CD4-positive, alpha-beta T cell (primary cell): ENCODE measurements at places on chromosomes 12 and 14.

GRCh38 chr12:16474801-16475200 lies 127.4 kb downstream of the MGST1 start:
- no peak for DNase-seq

- no peak for DNase-seq
Observed at GRCh38 chr12:119385659-119386058, 51.1 kb downstream of the CCDC60 start.

DNA sequence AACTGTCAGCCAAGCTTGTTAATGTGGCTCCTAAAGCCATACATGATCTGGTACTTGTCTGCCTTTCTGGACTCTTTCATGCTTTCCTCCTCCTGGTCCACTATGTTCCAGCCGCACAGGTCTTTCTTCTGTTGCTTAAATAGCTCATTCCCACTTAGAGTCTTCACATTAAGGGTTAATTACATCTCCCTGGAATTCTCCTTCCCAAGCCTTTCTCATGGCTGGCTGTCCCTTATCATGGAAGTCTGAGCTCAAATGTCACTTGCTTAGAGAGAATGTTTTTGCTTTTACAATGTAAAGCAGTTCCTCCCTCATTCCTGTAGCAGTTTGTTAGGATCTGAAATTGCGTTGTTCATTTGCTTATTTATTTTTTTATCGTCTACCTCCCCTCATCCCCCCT lies 199.6 kb downstream of the TRHDE start:
- DNase-seq, result no peak

- DNase-seq, result no peak
Observed at GRCh38 chr14:65080960-65081747, 21.2 kb downstream of the MAX start.

DNA sequence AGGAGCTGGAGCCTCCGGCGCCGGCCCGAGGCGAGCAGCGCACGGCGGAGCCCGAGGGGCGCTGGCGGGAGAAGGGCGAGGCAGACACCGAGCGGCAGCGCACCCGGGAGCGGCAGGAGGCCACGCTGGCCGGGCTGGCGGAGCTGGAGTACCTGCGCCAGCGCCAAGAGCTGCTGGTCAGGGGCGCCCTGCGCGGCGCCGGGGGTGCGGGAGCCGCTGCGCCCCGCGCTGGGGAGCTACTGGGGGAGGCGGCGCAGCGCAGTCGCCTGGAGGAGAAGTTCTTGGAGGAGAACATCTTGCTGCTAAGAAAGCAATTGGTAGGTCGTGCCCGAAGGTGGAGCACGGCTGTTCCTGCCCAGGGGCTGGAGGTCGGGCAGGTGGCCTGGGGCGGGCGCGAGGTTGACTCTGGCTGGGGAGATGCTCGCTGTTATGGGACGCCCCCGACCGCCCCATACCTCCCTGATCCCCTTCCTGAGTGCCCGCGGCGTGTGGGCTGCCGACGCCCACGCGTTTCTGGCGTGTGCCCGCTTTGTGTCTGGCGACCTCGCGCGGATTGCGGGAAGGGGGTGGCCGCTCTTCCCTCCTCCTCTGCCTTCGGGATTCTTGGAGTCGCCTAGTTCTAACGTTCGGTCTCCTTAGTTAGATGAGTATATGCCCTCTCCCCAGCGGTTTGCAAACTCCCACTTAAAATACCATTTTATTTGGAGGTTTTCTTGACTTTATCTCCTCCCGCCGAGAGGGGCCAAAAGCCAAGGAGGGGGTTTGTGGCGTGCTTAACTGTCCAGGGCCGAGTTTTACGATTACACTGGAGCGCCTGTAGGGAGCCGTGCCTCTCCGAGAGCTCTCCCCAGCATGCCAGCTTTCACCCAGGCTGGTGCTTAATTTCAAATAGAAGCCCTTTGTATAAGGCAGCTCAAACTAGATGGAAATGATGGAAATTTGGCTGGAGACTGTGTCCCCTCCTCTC lies 752 bp downstream of the DACT1 start:
- peak; percentile 7 for DNase-seq

DNA sequence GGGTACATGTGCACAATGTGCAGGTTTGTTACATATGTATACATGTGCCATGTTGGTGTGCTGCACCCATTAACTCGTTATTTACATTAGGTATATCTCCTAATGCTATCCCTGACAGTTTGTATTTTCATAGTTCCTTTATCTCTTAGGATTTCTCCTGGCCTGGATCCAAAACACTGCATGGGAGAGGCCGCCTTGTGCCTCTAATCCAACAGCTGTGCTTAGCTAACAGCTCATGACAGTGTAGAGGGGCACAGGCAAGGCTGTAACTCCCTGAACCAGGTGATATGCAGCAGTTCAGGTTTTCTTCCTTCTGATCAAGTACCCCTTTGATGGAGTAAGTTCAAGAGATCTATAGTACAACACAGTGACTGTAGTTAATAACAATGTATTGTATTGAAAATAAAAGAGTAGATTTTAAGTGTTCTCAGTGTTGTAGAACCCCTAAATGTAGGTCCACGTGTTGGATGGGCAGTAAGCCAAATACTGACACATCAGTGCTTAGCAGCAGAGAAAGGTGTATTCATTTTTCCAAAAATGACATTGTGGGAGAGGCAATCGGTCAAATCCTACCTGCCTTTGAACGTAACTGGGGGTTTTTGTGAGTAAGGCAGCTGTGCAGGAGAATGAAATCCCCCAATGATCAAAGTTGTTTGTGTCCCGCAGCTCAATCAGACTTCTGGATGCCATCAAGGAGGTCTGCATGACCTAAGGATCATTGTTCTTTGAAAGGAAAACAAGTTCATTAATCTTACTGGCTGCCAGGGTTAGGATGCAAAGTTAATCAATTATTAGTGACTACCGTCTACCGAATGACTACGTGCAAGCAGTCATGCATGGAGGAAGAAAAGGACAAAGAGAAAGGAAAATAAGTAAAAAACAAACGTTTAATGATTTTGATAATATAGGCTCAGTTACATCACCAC lies 89.3 kb upstream of the FGD4 start:
- DNase-seq, result no peak

DNA sequence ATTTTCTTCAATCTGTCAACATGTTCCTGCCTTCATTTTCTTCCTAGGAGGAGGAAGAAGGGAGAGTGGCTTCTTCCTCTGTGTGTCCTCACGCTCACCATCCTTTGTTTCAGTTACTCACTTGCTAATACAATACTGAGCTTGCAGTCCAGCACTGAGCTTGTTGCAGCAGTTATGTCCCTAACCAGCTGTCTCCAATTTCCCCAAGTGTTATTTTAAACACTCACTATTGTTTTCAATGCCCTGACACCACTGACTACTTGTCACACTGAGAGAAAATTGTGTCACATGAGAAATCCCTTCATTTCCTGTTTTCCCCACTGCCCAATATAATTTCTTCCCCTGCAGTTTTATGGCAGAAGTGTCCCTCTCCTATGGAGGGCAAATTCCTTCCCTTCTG lies 53.4 kb downstream of the HSD17B6 start:
- DNase-seq, result no peak

DNA sequence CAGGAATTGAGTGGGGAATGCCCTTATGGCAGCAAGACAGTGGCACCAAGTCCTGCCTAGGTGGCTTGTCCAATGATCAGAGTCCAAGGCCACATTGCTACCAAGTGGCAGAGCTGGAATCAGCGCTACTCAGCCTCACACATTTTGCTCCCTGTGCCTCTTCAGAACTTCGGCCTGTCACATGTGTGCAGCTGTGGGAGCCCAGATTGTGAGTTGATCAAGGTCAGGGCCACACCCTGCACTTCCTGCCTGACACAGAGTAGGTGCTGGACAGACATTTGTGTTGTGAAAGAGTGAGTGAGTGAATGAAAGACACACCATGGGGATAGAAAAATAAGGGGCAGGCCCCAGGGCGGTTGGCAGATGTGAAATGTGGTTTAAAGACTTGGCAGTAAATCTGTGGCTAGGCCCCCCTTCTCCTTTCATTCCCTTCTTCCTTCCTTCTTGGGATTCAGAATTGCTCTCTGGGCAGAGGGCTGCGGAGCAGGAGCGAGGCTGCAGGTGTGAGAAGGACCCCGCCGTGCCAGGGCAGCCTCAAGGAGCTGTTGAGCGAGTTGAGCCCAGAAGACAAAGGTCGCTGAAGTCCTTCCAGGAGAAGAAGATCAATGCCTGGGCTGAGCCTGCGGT lies 83.5 kb downstream of the SLC25A47 start:
- peak; percentile 7 for DNase-seq

- DNase-seq, result no peak
Observed at GRCh38 chr14:82394916-82395315, 861.3 kb upstream of the SEL1L start.

- no peak for DNase-seq
Observed at GRCh38 chr14:34259996-34260395, 202.0 kb downstream of the SPTSSA start.

DNA sequence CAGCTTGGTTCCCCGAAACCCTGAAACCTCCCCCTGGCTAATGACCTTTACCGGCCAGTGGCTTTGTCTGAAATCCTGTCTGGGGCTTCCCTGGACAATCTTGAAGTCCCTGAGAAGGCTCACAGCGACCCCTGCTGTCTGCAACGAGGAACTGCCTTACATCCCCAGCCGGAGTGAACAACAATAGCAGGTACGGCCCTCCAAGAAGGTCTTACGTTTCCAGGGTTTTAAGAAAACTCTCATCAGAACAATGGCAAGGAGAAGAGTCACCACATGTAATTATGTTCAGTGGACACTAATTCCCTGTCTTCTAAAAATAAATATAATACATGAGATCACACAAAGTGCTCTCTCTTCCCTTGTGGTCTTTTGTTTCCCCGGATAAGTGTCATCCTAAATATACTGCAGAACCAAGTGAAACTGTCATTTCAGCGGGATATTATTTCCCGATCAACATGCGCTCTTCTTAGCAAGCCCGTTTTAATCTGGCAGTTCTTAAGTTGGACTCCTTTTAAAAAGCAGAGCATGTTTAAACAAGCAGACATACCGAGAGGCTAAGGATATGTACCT lies 53.3 kb downstream of the RBM19 start:
- DNase-seq, result peak; percentile 33

DNA sequence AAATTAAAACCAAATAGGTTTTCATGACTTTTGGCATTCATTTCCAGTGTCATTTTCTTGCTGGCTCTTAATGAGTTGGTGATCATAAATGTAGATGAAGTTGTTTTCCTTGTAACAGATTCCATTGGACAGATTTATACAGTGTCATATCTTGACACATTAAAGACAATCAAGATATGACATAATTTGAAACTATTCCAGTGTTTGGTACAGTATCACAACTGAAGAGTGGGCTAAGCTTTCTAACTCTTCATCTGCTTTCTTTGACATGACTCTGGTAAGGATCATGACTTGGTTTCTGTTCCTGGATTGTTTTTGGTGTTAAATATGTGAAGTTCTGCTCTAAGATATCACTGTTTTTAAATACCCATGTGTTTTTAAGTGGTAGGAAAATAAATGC lies 289.6 kb downstream of the NAV3 start:
- no peak for DNase-seq

GRCh38 chr12:120167529-120168095 lies 26.9 kb downstream of the GCN1 start:
- no peak for DNase-seq

DNA sequence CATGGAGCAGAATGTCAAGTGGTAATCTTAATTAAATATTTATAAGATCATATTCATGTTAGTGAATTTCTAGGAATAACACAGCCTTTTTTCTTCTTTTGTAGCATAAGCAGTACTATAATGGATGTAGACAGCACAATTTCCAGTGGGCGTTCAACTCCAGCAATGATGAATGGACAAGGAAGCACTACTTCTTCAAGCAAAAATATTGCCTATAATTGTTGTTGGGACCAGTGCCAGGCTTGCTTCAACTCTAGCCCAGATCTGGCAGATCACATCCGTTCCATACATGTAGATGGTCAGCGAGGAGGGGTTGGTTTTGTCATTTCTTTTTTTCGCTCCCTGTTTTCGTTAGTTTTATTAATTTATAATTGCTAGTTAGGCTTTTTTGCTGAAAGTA lies 23.1 kb downstream of the AEBP2 start:
- no peak for DNase-seq

GRCh38 chr14:99806836-99807235 lies 13.6 kb downstream of the EML1 start:
- no peak for DNase-seq

DNA sequence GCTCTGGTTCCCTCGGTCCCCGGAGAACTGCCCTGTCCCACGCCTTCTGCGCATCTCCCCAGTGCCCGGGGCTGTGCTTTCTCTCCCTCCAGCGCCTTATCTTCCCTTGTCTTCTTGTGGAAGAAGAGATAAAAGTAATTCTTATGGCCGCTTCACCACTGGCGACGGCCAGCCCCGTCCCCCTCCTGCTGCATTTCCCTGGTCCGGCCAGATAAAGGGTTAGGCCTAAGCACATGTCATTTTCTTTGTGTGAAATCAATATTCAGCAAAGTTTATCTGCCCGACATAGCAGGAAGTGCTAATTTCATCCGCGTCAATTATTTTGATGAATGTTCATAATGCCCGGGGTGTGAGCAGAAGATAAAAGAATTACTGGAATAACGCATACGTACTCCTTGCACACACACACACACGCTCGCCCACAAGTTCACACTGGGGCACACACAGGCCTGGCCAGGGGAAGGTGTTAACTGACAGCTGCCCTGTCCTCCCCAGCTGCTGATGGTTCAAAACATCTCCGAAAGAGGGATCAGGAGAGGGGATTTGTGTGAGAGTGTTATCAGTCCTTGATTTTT lies 177.7 kb upstream of the LHX5 start:
- DNase-seq, result no peak

GRCh38 chr12:642633-643474 lies 20.4 kb downstream of the NINJ2 start:
- DNase-seq, result peak; percentile 88

DNA sequence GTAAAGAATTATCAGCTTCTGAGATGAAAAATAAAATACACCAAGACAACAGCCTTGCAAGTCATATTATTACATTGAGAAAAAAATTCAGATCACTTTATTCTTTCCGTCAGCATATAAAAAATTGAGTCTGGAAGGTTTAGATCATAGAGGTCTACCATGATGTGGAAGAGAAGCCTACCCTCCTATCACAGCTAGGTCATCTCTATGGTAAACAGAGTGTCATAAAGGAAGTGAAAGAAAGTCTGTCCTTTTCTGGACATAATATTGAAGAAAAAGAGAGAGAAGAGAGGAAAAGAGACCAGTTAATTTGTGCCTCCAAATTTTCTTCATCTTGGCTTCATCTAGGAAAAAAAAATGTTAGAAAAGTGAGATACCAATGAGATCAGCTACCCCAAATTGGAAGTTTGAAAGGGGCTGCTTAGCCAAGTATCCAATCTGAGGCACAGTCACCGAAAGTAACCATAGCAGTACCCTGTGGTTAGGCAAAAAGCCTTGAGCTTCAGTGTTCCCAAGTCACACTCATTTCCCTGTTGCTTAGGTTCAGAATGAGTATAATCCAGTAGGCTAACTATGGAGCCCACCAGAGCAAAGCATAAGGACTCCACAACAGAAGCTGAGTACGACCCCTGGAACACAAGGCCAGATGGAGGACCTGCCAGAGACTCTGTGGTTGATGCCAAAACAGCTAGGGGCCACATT lies 38.1 kb downstream of the DUSP6 start:
- DNase-seq, result no peak

DNA sequence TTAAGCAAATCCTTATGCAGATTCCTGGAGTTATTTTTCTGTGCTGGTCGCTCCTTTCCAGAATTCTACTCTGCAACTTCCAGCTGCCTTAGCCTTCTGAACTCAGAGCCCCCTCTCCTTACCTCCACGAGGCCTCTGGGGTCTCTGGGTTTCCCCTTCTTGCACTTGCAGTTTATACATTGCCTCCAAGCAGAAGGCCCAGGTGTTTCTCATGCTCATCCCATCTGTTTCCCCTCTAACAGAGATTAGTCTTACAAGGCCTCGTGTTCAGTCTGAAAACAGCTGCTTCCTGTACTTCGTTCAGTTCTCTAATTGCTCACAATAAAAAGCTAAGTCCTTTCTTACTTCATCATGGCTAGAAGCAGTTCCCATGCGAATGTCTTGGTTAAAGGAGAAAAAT lies 134.4 kb upstream of the FGD4 start:
- no peak for DNase-seq
